ENCODE measurements at places on chromosomes 11 and 22. TPM values are rescaled to one million over a fixed set of nuclear protein-coding genes. Genes with fewer than 3 reads are reported as not detected.

- no peak overlapping the region for H3K27ac ChIP-seq
- peaks cover 81% of the 10 kb centered on the region for H3K27me3 ChIP-seq
- no peaks in the 10 kb centered on the region for H3K36me3 ChIP-seq
- DNase-seq = peak; percentile 31
- no peak overlapping the region for H3K4me3 ChIP-seq
These were observed 2.5 kb downstream of the ROBO3 start for GRCh38 chr11:124867700-124868099.

GRCh38 chr22:20615533-20616450 is 108.4 kb downstream of the MED15 start:
- H3K27ac ChIP-seq = no peak overlapping the region
- H3K36me3 ChIP-seq = no peaks in the 10 kb centered on the region
- no peaks in the 10 kb centered on the region for H3K27me3 ChIP-seq
- H3K4me1 ChIP-seq = no peaks in the 10 kb centered on the region
- H3K4me3 ChIP-seq = no peak overlapping the region

Gene TSPAN18
- 166 TPM for total RNA-seq

DNA sequence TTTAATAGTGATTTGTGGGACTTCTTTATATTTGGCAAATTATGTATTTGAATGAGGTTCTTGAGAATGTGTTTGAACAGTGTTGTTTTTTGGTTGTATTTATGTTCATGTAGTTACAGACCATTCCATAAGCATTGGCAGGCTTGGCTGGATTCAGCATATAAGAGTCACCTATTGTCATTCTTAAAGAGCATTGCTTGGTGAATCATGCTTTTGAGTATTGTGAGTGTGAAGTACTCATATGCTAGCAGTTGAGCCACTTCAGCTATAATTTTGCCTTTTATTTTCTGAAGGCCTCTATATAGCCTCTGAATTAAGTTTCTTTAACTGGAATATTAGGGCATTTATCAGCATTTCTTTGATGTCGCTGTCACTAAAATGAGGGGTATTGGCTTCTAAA is 110.0 kb upstream of the GAL start:
- peaks cover 63% of the 10 kb centered on the region for H3K36me3 ChIP-seq
- H3K27ac ChIP-seq = no peak overlapping the region
- no peaks in the 10 kb centered on the region for H3K4me1 ChIP-seq
- DNase-seq = no peak

DNA sequence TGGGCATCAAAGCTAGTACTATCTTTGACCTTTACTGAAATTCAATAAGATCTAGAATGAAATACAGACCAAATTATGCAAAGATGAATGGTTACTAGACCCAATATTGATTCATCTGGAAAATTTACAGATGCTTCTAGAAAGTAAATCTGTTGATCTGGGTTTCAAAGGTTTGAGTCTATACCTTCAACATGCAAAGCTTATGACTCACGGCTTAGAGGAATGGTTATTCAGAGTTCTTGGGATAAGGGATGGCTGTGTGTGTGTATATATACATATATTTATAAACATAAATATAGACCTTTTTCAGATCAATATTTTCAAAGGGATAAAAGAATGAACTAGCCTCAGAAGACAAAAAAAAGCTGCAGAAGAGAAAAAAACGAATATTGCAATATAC is 1.3 kb downstream of the SPTY2D1 start:
- H3K27ac ChIP-seq = no peak overlapping the region
- no peaks in the 10 kb centered on the region for H3K27me3 ChIP-seq
- peaks cover 12% of the 10 kb centered on the region for H3K4me1 ChIP-seq
- H3K36me3 ChIP-seq = no peaks in the 10 kb centered on the region
- no peak for DNase-seq

DNA sequence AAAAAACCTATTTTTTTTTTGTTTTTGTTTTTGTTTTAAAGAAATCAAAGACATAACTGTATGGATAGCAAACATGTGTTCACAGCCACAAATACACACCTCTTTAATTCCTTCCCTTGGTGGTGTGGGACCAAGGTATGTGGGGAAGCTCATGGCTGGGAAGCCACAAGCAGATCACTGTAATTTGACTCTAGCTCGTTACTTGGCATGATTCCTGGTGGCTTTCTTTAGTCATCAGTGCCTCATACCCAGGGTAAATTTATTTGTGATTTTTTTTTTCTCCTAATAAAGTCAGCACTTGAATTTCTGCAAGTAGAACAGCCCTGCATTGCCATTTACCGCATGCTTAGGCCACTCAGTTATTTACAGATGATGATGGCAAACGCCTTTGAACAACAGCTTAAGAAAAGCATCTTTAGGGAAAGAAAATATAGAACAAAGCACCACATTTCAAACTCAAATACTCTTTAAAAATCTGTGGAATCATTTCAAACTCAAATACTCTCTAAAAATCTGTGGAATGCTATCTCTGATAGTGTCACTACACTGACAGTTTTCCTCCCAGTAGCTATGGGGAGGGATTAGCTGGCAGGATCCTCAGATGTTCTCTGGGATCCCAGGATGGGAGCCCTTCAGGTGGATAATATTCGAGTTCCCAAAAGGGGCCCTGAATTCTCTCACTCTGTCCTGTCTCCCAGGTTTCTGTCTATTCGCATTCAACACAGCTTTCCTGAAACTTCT is 687.2 kb downstream of the OPCML start:
- no peak for DNase-seq
- no peaks in the 10 kb centered on the region for H3K36me3 ChIP-seq
- H3K27ac ChIP-seq = no peak overlapping the region
- H3K27me3 ChIP-seq = no peaks in the 10 kb centered on the region
- no peak overlapping the region for H3K4me3 ChIP-seq
- no peaks in the 10 kb centered on the region for H3K4me1 ChIP-seq

DNA sequence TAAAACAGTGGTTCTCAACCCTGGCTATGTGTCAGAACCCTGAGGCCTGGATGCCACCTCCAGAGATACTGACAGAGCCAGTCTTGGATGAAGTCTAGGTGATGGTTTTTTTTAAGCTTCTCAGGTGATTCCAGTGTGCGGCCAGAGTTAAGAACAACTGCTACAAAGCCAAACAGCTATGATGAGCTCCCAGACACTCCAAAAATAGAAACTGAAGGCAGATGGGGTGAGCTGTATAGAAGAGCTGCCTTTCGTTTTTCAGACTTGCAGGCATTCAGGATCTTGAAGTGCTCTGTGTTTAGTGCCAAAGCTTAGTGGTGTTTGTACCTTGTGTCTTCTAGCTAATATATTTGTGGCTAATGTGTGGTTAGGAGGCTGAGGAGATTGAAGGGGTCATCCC is 14.2 kb downstream of the SCUBE2 start:
- H3K4me3 ChIP-seq = no peak overlapping the region
- no peaks in the 10 kb centered on the region for H3K27me3 ChIP-seq
- no peak overlapping the region for H3K27ac ChIP-seq
- no peak for DNase-seq

GRCh38 chr22:46911346-46911745 is 148.9 kb downstream of the TBC1D22A start:
- no peak for DNase-seq
- no peaks in the 10 kb centered on the region for H3K4me1 ChIP-seq
- H3K36me3 ChIP-seq = no peaks in the 10 kb centered on the region
- no peaks in the 10 kb centered on the region for H3K27me3 ChIP-seq

DNA sequence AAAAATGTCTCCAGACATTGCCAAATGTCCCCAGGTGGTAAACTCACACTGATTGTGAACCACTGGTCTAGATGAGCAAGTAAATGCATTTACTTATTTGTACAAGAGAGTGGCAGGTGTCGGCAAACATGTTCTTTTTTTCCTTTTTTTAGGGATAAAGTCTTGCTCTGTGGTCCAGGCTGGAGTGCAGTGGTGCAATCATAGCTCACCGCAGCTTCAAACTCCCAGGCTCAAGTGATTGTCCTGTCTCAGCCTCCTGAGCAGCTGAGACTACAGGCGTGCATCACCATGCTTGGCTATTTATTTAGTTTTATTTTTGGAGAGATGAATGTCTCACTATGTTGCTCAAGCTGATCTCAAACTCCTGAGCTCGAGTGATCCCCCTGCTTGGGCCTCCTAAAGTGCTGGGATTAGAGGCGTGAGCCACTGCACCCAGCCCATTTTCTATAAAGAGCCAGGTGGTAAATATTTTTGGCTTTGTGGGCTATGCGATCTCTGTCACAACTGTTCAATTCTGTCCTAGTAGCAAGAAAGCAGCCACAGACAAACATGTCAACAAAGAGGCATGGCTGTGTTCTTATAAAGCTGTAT is 1.4 kb downstream of the VPREB1 start:
- no peaks in the 10 kb centered on the region for H3K36me3 ChIP-seq
- peaks cover 7% of the 10 kb centered on the region for H3K27me3 ChIP-seq
- no peak overlapping the region for H3K27ac ChIP-seq
- no peaks in the 10 kb centered on the region for H3K4me1 ChIP-seq
- no peak overlapping the region for H3K4me3 ChIP-seq
- no peak for DNase-seq

- H3K4me3 ChIP-seq = no peak overlapping the region
- DNase-seq = no peak
- H3K27ac ChIP-seq = no peak overlapping the region
- peaks cover 36% of the 10 kb centered on the region for H3K4me1 ChIP-seq
These were observed 4.5 kb downstream of the TLCD5 start for GRCh38 chr11:120329556-120329955.

Gene GRAP2
- total RNA-seq = 0.28 TPM

Gene AMBRA1
- 54.7 TPM for total RNA-seq

Gene IGLL5
- 2.2 TPM for total RNA-seq

- H3K27me3 ChIP-seq = no peaks in the 10 kb centered on the region
- H3K36me3 ChIP-seq = no peaks in the 10 kb centered on the region
- no peak overlapping the region for H3K4me3 ChIP-seq
- H3K4me1 ChIP-seq = peaks cover 3% of the 10 kb centered on the region
- no peak for DNase-seq
- no peak overlapping the region for H3K27ac ChIP-seq
These were observed 514.7 kb upstream of the CHORDC1 start for GRCh38 chr11:90737444-90738050.

GRCh38 chr11:395866-396265 is 1.9 kb downstream of the PKP3 start:
- peaks cover 5% of the 10 kb centered on the region for H3K4me1 ChIP-seq
- H3K36me3 ChIP-seq = no peaks in the 10 kb centered on the region
- H3K4me3 ChIP-seq = no peak overlapping the region
- no peak overlapping the region for H3K27ac ChIP-seq
- peaks cover 11% of the 10 kb centered on the region for H3K27me3 ChIP-seq

DNA sequence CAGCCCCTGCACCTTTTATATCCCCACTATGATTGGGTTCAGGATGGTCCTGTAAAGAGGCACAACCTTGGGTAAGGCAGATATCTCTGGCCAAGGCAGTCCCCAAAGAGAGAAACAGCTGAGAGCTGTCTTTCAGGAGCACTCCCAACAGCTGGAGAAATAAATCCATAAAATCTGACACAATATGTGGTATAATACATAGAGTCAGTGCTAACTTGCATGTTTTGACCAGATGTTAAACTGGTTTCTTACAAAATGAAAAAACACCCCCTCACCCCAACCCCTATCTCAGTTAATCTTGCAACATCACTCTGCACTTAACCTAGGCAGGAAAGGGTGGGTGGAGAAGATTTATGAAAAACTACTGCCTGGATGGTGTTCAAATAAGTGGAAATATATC is 44.0 kb upstream of the C11orf87 start:
- DNase-seq = no peak
- no peaks in the 10 kb centered on the region for H3K36me3 ChIP-seq
- no peak overlapping the region for H3K4me3 ChIP-seq
- no peak overlapping the region for H3K27ac ChIP-seq
- no peaks in the 10 kb centered on the region for H3K27me3 ChIP-seq

Gene OR2D2
- total RNA-seq = 0.34 TPM

Gene TESMIN
- 2.8 TPM for total RNA-seq

GRCh38 chr22:45163099-45163450 is 650 bp upstream of the NUP50 start:
- peak overlapping the region; percentile 93 for H3K27ac ChIP-seq
- H3K4me1 ChIP-seq = peaks cover 58% of the 10 kb centered on the region

GRCh38 chr22:45218976-45219375 is 21.7 kb downstream of the KIAA0930 start:
- H3K36me3 ChIP-seq = no peaks in the 10 kb centered on the region
- no peaks in the 10 kb centered on the region for H3K27me3 ChIP-seq
- no peak overlapping the region for H3K4me3 ChIP-seq
- DNase-seq = no peak
- peaks cover 5% of the 10 kb centered on the region for H3K4me1 ChIP-seq

DNA sequence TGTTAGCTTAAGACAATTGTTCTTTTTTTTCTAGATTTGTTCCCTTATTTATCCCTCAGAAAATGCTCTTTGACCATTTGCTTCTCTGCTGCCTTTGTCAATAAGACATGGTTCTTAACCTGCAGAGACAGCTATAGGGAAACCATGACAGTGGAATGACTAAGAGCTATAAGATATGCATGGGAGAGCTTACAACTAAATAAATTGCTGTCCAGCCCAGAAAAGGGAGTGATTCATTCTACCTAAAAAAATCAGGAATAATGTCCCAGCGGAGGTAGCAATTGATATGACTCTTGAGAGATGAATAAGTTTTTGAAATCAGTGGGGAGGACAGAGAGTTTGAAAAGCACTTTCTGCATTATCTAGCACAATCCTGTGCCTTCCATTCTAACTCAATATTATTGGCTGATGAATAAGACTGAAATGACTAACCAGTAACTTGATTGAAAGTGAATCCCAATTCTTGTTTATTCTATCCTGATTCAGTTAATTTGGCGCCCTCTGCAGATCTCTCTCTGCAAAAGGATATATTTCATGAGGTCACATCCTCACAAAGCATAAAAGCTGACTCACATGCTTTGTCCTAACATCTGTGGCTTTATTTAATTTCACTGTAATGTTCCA is 680.5 kb upstream of the API5 start:
- peak; percentile 36 for DNase-seq
- peaks cover 4% of the 10 kb centered on the region for H3K4me1 ChIP-seq
- H3K27me3 ChIP-seq = no peaks in the 10 kb centered on the region
- H3K36me3 ChIP-seq = no peaks in the 10 kb centered on the region
- H3K4me3 ChIP-seq = no peak overlapping the region

GRCh38 chr11:33021937-33022336 is 6.3 kb downstream of the DEPDC7 start:
- H3K27me3 ChIP-seq = no peaks in the 10 kb centered on the region
- no peak overlapping the region for H3K4me3 ChIP-seq
- H3K4me1 ChIP-seq = no peaks in the 10 kb centered on the region

DNA sequence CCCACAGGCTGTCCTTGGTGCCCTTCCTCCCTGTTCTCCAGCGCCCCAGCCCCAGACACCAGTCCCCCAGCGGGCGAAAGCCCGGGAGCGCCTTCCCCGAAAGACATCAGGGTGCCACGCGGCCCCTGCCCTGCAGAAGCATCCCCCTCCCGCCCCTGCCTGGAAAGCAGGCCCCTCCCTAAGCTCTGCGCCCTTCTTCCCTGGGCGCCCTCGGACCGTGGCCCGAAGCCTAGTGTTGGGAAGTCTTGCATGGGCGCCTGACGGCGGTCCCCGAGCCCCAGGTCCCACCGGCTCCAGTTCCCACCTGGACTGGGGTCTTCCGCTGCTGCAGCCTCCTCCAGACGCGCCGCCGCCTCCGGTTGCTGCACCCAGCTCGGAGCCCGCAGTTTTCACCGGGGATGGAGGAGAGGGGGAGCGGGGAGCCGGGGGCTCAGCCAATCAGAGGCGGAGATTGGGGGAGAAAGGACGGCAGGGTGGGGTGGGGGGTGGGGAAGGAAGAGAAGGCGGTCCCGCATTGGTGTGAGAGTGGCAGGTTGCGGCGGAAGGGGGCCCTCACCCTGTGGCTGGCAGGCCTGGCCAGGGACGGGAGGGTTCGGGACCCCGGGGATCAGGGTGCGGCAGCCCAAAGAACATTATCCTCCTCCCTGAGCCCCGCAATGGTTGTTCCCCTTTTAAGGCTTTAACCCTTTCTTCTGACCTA is at the start of gene THY1:
Gene THY1, minus strand, starts transcription at position 364 of the 700 bp plus-strand sequence. CDS start 2,267 bp downstream, outside the sequence.
- H3K36me3 ChIP-seq = no peaks in the 10 kb centered on the region
- H3K4me3 ChIP-seq = no peak within 1 kb of the TSS
- H3K27me3 ChIP-seq = peaks cover 21% of the 10 kb centered on the region
- no peak for DNase-seq
